NCI-H510A treated with DMSO at 0.1 percent for 48 hours (cell line): ENCODE measurements at places on chromosomes 4 and X.
A peak's percentile ranks its signal among the peaks of the same experiment; 100 is the strongest.

DNA sequence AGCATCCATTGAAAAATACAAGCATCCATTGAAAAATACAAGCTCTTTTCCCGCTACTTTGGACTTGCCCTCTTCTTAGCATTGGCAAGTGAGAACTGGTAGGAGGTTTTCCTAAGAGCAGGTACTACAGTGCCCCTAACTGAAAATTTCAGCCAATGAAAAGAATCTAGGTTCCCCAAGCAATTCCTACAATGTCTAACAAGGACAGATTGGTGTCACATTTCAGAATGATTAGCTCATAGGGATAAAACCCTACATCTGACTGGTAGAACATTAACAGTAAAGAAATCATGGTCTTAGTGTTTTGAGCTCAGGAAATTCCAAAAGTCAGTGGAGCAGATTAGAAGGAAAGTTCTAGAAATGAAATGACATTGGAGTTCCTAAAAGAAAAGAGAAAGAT is 68.6 kb upstream of the QRFPR start:
- no peak for DNase-seq

GRCh38 chrX:44747317-44747716 is 96.5 kb upstream of the DUSP21 start:
- no peak for DNase-seq

- no peak for DNase-seq
These were observed 45.3 kb downstream of the RAB33B start for GRCh38 chr4:139499186-139499585.

GRCh38 chr4:103425406-103425805 is 227.3 kb upstream of the CENPE start:
- peak; percentile 24 for DNase-seq

- DNase-seq = no peak
These were observed 41.2 kb upstream of the TBC1D14 start for GRCh38 chr4:6868386-6868785.

- peak; percentile 90 for DNase-seq
These were observed at the start of gene PLAC8 for GRCh38 chr4:83114576-83114975. Gene PLAC8 (minus strand): TSS chr4:83114729. CDS start chr4:83107921, 6,808 bp downstream.

DNA sequence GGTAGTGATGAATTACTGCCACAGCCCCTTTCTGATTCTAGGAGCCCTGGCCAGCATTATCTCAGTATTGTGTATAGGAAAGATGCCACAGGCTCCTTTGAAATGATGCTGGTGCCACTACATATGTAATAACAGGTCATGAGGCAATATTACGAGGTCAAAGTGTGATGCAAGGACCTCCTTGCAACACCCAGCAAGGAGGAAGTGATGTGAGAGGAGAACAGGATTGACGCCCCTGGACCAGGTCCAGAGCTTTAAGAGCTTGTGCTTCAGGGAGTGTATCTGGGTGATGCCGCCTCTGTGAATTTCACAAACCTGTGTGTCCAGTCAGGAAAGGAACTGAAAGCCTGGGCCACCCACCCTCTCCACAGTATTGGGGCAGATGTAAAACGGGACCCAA is 261.8 kb downstream of the MID1IP1 start:
- DNase-seq = peak; percentile 35

GRCh38 chr4:150316332-150317205 is 238.3 kb downstream of the DCLK2 start:
- no peak for DNase-seq

- DNase-seq = no peak
These were observed 94.1 kb upstream of the SRD5A3 start for GRCh38 chr4:55251896-55252295.

DNA sequence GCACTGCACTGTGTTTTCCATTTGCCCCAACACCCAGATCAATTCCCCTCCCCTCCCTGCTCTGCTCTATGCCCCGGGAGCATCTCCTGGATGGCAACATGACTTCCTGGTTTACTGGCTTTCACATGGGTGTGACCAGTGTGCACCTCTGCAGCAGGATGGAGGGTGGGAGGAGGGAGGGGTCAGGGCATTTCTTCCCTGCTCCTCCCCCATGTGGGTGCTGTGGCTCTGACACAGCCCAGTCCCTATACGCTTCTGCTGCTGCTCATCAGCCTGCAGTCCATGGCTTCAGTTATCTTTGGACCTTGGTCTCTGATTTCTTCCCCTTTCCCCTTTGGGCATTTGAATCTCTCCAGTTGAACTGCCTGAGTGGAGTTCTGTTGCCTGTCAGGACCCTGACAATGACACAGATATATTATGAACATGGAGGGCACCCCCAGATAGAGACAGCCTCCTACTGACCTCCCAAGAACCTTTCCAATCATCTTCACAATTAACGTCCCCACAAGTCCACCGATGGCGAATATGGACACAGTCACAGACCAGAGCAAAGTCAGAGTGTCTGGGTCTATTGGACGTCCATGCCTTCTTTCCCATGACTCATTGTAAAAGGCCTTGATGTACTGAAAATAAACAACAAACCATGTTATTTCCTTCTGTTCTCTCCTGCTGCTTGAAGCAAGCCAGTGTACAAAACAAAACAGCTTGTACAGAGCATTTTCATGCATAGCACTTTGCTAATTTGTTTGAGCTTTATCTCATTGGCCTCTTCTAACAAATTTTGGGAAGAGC is 24.8 kb downstream of the SLC2A9 start:
- DNase-seq = no peak

GRCh38 chrX:49278081-49278480 is 8.5 kb downstream of the PPP1R3F start:
- no peak for DNase-seq

DNA sequence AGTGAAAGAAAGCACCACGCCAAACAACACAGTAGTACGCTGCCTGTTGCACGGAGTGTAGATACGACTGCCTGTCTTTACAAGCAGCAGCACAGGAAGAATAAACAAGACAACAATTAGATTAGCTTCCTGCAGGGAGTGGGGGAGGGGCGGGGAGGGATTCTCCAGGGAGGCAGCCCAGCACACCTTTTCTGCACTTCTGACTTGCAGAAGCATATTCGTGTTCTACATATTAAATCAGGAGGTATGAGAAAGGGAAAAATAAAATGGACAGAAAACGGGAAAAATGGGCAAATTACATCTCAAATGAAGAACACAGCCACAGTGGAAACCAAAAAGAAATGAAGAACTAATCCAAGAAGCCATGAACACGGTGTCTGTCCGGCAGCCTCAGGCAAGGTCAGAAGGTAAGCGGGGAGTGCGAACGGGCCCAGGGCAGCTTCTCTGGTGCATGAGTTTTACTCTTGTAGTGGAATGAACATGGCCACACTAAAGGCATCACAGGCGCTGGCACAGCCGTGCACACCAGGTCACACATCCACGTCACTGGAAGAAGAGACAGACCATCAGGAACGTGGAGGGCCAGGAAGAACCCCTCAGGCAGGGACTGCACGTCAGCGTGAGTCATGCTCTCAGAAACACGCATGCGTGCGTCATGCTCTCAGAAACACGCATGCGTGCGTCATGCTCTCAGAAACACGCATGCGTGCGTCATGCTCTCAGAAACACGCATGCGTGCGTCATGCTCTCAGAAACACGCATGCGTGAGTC is 20.1 kb upstream of the ADRA2C start:
- peak; percentile 30 for DNase-seq

- DNase-seq = no peak
These were observed 161.5 kb downstream of the SOWAHB start for GRCh38 chr4:76736414-76736813.

GRCh38 chr4:53476232-53477037 is 99.0 kb downstream of the FIP1L1 start:
- no peak for DNase-seq

DNA sequence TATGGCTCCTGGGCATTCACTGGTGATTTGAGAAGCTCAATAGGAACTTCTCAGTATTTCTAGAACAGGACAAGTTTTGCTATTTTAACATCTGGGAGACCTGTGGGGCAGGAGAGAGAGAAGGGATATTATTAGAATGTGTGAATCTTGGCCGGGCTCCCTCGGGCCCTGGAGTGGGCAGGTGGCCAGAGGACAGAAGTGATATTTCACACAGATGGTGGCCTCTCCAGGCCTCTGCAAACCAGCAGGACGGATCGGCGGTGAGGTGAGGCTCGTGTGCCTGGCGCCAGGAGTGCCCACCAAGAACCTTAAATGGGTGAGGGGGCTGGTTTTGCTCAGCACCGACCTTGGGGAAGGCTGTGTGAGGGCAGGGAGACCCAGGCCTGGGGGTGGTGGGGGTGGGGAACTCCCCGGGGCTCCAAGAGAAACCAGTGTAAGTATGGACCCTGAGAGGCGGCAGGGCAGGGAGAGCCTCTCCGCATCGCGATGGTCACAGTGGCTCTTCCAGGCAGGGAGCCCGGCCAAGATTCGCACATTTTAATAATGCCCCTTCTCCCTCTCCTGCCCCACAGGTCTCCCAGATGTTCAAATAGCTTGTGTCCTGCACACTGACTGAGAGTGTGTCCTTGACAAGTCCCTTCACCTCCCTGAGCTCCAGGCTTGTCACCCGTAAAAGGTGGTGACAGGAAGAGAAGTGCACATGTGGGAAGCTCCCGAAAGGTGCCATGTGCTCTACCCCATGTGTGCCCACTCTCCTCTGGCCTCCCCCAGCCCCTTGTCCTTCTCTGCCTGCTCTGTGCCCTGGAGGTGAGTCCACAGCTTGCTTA is 64.9 kb downstream of the SORCS2 start:
- DNase-seq = no peak

DNA sequence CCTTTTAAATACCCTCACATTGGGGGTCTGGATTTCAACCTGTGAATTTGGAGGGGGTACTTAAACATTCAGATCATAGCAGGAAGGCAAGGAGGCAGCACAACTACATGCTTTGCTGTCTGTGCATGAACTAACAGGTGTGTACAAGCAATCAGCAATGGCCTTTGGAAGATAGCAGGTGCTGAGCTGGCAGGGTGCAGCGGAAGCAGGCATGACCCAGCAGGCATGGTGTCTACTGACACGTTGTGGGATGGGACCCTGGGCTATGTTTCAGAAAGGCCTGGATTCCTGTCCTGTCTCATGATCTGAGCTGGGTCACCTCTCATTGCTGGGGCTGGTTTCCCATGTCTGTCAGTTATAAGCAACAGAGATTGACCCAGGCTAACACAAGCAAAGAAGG is 13.9 kb downstream of the PPP2R2C start:
- no peak for DNase-seq

GRCh38 chr4:52846502-52846901 is 15.6 kb upstream of the RASL11B start:
- no peak for DNase-seq

GRCh38 chr4:124948976-124949597 is 236.6 kb upstream of the ANKRD50 start:
- no peak for DNase-seq

DNA sequence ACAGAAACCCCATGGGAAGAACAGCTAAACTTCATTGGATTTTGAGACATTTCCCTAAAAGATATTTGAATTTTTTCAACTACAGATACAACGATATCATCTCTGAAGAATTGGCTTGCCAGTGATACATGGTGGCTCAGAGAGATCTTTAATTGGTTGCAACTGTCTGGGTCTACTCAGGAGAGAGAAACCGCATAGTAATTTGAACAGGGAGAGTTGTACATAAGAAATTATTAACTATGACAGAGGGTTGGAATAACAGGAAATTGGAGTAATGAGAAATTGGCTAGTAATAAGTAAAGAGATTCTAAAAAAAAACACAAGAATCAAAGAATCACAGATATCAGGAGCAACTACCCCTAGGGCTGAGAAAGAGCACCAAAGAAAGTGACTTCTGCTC is 118.4 kb downstream of the KLHL13 start:
- no peak for DNase-seq

DNA sequence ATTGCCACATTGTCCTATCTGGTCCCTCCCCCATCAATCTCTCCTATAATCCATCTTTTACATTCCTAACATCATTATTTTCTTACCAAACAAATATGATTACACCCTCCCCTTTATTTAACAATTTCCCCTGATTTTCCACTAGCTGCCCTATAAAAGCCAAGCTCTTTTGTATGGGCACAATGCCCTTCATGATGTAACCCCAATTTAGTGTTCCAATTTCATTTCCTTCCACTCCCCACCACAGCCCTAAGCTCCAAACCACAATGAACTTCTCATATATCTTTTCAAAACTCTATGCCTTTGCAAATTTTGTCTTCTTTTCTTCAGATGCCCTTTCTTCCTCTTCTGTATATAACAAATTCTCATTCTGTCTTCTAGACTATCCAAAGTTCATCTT is 39.5 kb upstream of the PTPN13 start:
- no peak for DNase-seq

DNA sequence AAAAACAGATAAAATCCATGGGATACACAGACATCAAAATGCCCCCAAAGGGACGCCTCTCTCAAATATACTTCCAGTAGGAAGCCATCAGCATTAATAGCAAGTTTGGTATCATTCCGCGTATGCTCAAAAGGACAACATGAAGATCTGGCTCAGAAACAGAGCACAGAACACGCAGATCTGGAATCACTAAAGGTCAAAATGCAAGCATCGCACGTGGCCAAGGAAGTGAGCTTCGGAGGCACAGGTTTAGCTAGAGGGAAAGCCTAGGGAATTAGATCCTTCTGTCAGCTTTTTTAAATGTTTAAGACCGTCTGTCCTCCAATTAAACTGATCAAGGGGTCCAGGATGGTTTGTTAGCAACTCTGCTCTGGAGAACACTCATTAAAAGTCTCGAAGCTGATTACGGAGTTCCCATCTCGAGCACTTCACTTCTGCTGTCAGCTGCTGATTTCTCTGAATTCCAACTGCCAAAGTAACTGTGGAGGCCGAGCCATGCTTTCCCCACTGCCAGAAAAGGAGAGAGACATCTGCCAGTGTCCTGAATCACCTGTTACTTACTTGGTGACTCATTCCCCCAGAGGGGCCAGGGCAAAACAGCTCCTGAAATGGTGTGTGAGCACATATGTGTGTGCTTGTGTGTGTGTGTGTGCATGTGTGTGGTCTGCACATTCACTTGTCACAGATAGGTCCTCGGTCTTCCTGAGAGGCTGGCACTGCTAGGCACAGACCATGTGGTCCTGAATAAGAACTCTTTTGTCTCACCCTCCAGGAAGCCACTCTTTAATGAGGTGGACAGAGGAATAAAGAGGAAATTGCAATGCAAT is 177.7 kb upstream of the PPARGC1A start:
- DNase-seq = no peak

DNA sequence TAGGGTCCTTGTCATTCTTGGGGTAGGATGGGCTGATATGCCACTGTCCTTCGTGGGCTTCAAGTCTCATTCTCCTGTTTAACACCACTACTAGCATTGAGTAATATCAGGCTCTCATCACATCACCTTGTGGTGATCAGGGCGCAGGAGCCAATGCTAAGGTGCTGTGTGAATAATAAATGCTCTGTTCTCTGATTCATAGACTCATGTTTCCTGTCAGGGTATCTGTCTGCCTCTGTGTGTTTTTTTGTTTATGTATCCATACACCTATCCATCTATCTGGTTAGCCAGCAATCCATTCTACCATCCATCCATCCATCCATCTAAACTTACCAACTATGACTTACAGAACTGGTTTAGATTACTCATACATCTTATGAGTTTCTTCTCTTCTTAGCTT is 525.1 kb upstream of the ATOH1 start:
- DNase-seq = no peak
